ENCODE measurements at places on chromosomes 2 and 18.
A peak's percentile ranks its signal among the peaks of the same experiment; 100 is the strongest.

GRCh38 chr2:197369933-197370320 is 59.3 kb upstream of the ANKRD44 start:
- no peak for DNase-seq

- DNase-seq: peak; percentile 39
Observed at GRCh38 chr18:31497836-31498573, at the start of gene DSG2. TSS of gene DSG2 (plus strand) at chr18:31498177. CDS start at chr18:31498252, 75 bp downstream.

GRCh38 chr2:164110515-164110914 is 374.7 kb upstream of the FIGN start:
- DNase-seq: no peak

DNA sequence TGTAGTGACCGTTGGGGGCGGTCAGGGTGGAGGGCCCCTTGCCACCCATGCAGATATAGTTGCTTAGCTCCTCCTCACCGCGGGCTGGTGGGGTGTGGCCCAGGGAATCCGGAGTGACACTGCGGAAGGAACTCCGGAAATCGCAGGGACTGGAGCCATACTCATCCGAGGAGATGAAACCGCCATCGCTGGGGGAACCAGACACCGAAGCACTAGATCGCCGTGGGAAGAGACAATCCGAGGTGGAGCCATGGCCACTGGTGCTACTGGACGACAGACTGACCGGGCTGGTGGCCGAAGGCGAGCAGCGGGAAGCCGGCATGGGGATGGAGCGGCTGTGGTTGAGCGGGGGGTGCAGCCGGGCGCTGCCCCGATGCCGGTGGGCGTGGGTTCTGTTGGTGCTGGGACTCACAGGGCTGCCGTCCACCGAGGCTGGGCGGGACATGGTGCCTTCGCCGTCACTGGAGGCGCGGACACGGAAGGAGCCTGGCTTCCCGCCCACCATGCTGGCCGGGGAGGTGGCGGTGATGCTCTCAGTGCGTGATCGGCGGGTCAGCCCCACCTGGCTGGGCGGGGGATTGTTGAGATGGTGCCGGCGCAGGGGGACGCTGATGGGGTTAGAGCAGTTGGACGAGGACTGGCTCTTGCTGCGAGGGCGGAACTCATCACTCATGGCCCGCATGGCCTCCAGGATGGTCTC is 2.2 kb downstream of the IRS1 start:
- no peak for DNase-seq

- peak; percentile 85 for DNase-seq
Observed at GRCh38 chr2:106192752-106193689, 1.1 kb downstream of the UXS1 start.

DNA sequence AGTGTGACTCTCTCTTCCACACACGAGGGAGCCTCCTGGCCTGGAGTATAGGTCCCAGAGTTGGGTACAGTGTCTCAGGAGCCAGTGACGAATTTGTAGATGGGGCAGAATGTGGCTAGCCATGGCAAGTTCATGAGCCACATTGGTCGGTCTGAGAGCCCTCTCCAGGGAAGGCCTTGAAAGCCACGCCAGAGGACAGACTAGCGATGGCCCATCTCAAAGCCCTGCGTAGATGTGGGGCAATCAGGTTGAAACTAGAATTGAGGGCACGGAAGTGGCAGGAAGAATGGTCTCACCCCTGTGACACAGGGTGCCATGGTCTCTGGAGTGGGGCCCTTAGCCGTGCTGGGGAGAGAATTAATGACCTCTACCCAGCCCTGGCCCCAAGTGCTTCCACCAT is 106.2 kb downstream of the TSHZ1 start:
- no peak for DNase-seq

GRCh38 chr2:215625207-215625606 is 189.3 kb upstream of the FN1 start:
- DNase-seq: no peak

DNA sequence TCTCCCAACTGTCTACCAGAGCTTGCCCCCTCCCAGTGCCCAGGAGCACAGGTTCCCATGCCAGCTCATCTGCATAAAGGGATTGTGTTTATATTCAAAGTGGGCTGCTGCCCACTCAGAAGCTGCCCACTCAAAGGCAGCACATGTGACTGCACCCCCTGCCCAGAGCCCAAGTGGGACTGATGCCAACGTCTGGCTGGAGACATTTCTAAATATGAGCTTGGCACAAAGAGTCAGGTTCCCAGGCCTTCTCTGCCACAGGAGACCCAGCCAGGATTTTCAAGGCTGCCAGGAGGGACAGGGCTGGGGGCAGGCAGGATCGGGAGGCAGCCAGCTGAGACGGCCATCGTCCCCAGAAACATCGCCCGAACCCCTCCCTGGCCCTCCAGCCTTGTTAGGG is 67.1 kb downstream of the ZBTB7C start:
- no peak for DNase-seq

DNA sequence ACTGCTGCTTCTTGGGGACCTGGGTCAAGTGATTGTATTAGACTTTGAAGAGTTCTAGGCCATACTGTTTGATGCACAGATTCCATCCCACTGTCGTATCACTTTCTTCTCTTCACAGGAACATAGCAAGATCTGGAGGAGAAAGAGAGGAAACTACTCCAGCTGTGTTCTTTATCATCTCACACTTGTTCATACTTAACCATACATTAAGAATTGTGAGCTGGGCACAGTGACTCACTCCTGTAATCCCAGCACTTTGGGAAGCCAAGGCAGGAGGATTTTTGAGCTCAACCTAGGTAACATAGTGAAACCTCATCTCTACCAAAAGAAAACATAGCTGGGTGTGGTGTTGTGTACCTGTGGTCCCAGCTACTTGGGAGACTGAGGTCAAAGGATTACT is 111.7 kb downstream of the PARD3B start:
- no peak for DNase-seq

DNA sequence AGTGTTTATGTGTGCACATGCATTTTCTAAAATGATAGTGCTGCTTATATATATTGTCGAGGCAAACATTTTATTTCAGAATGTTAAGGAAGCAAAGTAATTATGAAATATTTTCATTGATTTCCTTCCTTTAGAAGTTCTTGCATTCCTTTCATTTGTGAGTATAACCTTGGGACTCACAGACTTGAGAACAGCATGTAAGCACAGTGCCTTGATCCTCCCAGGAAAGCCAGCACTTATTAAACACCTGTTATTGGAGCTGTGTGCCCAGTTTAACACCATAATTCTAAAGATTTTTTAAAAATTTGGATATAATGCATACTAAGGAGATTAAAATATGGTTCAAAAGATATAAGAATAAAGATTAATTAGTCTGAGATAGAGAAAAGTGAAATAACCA is 554.4 kb upstream of the FAM98A start:
- DNase-seq: no peak

GRCh38 chr2:109529532-109530449 is 84.0 kb downstream of the SEPTIN10 start:
- no peak for DNase-seq

- DNase-seq: peak; percentile 15
Observed at GRCh38 chr18:44680273-44681075, at the start of gene SETBP1. TSS of gene SETBP1 (plus strand) at chr18:44680888. CDS start at chr18:44701347, 20,459 bp downstream.

DNA sequence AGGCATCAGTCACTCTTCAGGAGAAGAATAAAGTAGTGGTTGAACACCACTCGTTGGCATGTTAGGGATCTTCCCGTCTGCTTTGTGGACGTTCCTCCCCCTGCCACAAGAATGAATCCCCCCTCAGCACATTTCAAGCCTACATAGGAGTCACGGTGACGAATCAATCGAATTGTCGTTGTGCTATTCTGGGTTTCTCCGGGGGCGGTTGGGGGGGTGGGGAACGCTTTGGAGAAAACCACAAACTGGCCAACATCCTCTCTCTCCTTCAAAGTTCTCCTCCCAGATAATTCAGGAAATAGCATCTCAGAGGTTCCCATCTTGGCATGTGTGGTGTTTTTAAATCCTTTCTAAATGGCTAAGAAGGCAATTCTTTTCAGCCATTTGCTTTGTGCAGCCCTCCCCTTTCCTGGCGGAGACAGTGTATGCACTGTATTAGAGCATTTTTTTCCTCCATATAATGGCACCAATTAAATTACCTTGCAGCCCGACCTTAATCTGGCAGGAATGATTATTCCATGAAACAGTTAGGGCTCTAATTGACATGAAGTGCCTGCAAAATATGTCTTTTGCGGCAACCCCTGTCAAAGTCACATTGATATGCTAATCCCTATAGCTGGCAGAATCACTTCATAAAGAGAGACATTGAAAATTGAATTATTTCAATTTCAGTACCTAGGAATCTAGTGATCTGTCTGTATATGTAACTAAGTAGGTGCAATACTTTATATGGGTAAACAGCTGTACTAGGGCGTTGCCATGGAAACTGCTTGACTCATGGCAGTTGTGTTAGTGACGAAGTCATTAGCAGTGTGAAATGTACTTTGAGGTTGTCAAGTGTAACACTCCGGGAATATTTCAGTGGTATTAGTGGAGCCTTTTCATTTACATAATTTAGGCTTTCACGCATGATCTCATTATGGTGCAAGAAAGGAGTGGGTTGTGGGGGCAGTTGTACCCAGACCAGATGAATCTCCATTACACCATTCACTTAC is 323.4 kb upstream of the SLC14A2 start:
- DNase-seq: no peak

GRCh38 chr2:109182426-109182825 is 53.4 kb downstream of the SH3RF3 start:
- no peak for DNase-seq

- DNase-seq: peak; percentile 42
Observed at GRCh38 chr2:25250331-25251070, 82.1 kb upstream of the POMC start.

GRCh38 chr2:203880557-203881125 is 13.1 kb downstream of the CTLA4 start:
- DNase-seq: no peak

GRCh38 chr18:50011813-50012435 is 183.0 kb downstream of the MYO5B start:
- no peak for DNase-seq

DNA sequence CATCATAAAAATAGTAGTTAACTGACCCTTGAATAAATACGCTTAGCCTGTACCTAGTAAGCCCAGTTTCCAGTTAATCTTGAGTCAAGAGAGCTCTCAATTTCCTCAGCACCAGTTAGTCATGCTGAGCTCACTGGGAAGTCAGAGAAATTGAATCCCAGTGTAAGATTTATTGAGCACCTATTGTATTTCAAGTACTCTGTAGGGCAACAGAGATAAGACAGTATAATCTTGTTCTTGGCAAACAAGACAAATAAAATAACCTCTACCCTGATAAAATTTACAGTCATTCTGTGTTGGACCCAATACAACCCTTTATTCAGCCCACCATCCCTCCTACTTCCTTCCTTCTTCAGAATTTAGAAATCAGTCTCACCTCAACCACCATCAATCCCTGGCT is 71.9 kb upstream of the NRP2 start:
- no peak for DNase-seq

- no peak for DNase-seq
Observed at GRCh38 chr2:24970483-24971285, 1.1 kb downstream of the DNAJC27 start.

- peak; percentile 81 for DNase-seq
Observed at GRCh38 chr2:54903736-54904554, 146.3 kb downstream of the RTN4 start.

DNA sequence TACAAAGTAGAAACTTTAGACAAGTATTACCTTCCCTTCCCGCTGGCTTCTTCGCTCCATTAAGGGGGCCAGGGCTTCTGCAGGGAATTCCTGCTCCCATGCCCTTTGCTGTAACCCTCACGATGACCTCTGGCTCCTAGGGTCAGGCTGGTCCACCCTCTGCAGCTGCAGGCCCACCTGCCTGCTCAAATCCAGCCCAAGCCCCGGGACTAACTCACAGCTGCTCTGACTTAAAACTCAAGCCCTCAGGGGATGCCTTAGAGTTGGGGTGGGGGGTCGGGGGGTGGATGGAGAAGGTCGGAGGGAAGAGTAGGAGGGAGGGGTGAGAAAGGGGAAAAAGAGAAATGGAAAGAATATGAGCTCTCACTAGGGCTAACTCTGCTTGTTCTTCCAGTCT is 4.9 kb downstream of the IGFBP5 start:
- no peak for DNase-seq

GRCh38 chr2:162317861-162318327 is 590 bp downstream of the IFIH1 start:
- DNase-seq: peak; percentile 48

GRCh38 chr18:27956001-27956640 is 220.8 kb downstream of the CDH2 start:
- no peak for DNase-seq

DNA sequence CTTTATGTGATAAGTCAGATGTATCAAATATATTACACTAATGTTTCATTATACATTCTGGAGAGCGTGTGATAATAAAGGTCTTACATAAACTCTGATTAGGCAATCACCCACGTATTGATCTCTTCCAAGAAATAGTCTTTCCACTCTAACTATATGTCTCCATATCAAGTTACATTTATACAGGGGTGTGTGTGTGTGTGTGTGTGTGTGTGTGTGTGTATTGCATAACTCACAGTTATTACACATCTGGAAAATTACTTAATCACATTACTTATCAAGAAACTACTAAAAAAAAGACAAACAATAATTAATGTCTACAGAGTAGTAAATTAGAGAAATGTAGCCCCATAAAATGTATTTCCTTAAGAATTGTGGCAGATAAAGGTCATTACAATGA is 339.8 kb downstream of the CDH19 start:
- DNase-seq: no peak

DNA sequence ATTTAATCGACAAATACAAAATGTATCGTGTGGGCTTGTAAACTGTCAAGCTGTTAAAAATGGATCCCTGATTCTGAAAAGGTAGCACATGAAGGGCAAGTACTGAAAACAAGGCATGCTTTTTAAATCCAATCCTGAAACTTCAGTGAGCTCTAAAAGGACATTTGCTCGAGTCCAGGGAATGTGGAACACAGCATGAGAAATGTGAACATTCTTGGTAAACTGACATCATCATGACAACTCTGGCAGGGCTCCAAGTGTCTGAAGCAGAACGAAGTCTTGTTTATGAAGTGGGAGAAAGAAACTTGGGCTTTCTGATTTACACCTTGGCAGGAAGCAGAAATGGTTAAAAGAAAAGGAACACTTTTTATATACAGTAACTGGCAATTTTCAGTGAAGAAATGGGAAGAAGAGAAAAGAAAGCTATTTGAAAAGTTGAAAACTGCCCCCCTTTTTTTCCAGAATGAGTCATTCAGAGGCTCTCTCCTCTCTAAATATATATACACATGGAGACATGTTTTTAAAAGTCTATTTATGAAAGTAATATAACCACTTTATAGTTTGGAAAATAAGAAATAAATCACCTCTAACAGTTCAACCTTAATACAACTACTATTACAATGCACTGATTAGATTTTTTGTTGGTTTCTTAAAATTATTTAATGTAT is 120.8 kb downstream of the GAREM1 start:
- DNase-seq: no peak

All from activated naive CD4-positive, alpha-beta T cell treated with anti-CD3 and anti-CD28 coated beads for 36 hours (primary cell).